ENCODE measurements at places on chromosomes 3 and 15.

DNA sequence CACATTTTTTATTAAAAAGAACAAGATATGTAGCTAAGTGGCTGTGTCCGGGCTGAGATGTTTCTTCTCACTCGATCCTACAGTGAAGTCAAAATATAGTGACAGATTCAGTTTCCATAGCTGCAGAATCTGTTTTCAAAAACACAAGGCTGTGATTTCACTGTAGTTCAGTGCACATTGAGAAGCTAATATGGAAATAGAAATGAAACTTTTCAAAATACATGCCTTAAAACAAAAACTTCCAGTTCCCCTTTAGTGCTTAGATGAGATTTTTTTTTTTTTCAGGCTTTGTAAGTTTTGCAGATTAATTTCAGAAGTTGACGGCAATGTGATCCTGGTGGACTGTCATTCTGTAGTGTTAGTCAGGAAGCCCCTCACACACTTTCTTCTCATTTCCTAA lies 23.8 kb upstream of the TRAK1 start:
- no peak for DNase-seq

DNA sequence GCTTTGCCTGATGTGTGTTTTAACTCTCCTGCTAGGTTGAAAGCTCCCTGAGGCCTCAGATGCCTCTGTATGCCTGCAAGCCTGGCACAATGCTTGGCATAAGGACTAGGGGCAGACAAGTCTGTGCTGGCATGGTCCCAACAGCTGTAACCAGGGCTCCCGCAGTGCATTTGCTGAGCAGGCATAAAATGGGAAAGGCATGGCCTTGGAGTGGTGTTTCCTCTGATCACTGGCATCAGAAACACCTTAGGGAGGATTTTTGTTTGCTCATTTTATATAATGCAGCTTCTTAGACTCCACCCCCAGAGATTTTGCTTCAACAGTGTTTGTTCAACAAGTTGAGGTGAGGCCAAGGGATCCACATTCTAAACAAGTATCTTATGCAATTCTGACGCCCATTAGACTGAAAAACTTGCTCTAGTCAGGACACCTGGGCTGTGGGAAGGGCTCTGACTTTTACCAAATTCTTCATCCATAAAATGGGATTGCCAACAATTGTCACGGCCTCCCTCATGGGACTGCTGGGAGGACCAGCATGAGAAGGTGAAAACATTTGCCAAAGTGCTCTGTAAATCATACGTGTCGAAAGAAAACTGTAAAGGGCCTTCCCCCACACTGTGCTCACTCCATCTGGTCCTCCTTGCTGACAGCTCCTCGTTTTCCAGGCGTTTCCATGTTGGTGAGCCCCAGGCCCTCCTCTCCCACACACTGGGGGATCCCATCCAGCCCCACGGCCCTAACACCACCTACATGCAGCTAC lies 43.1 kb downstream of the STARD5 start:
- no peak for DNase-seq

GRCh38 chr3:31404871-31405270 lies 127.9 kb upstream of the STT3B start:
- DNase-seq, result no peak

DNA sequence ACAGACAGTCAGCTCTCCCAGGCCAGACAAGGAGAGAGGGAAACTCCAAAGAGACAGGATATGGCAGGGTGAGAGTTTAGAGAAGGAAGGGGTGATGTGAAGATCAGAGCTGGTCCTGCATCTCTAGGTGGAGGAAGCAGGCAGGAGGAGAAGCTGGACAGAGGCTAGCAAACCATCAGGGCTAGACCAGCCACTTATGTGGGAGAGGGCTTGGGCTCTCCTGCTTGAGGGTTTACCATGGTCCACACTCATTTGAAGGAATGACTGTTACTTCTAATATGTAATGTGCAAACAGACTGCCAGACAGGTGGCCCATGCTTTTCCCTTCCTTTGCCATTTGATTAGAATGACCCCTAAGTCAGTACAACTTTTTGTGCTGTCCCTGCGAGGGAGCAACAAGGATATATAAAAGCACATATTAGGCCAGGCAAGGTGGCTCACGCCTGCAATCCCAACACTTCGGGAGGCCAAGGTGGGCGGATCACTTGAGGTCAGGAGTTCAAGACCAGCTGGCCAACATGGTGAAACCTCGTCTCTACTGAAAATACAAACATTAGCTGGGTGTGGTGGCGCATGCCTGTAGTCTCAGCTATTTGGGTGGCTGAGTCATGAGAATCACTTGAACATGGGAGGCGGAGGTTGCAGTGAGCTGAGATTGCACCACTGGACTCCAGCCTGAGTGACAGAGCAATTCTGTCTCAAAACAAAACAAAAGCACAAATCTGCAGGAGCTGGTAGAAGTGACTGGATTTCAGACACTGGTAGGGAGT lies 41.0 kb upstream of the MANF start:
- no peak for DNase-seq

DNA sequence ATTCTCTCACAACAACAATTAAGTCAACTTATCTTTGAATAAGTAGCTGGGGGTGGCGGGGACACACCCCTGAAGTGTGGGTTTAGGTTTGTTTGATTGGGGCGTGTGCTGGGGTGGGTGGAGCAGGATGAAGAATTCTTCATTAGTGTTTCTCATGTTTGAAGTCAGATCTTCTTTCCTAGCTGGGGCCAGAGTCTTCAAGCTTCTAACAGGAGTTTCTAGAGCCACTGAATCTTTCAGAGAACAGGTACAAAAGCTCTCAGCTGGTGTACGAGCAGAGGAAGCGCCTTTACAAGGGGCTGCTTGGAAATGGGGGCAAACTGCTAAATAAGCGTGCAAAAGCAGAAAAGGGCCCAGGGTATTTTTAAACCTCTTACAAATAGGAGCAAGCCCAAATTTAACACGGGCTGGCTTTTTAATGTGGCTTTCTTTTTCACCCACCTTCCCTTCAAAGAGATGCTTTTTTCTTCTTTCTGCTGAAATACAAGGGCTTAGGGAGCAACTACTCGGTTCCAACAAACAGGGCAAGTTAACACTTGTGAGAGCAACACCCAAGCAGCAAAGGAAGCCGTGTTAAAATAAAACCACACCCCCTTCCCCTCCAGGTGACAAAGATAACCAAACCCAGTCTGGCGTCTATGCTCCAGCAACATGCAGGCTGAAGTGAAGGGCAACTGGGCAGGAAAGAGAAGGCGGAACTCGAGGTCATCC lies 86.9 kb upstream of the RASGRP1 start:
- DNase-seq, result no peak

GRCh38 chr3:53346514-53346913 lies 829 bp downstream of the DCP1A start:
- no peak for DNase-seq

- DNase-seq, result no peak
Measured at GRCh38 chr3:129005526-129006303, 4.6 kb downstream of the EFCC1 start.

DNA sequence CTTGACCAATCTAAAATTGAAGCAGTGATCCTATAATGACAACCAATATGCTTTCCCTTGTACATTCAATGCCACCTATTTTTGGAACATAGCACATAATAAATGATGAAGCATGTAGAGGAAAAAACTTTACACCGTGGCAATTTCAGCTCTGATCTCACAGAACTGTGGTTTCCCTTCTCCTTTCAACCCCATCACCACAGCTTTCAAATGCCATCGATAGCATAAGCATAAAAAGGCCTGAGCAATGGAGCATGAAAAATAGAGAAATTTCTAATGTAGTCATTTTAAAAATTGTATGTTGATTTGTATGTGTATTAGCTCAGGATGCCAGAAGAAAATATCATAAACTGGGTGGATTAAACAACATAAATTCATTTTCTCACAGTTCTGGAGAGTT lies 406.0 kb upstream of the TMCO5A start:
- no peak for DNase-seq

DNA sequence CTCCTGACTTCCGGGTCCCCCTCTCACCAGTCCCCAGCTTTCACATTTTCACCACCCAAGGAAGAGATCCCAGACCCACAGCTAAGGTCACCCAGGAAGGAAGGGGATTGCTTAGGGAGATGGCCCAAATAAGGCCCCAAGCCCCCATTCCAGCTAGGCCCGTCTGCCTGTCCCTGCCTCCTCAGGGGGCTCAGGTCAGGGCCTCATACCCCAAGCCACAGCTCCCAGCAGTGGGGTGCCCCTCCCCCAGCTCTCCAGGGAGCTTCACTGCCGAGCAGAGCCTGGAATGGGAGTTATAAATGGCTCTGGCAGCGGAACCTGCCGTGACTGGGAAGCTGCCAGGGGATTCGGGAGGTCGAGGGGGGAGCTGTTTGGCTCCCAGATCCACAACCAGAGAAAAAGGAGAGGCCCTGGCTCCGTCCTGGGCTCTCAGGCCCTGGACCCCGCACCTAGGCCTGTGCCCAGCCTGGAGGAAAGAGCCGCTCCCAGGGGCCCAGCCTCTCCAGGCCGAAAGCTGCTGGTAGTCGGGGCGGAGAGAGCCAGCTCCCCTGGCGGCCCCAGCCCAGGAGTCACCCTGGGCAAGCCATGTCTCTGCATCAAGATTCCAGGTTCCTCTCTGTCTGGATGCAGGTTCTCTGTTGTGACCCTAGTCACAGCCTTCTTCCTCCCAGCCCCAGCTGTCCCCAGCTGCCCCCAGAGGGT lies 550 bp downstream of the CCDC9B start:
- DNase-seq, result no peak

DNA sequence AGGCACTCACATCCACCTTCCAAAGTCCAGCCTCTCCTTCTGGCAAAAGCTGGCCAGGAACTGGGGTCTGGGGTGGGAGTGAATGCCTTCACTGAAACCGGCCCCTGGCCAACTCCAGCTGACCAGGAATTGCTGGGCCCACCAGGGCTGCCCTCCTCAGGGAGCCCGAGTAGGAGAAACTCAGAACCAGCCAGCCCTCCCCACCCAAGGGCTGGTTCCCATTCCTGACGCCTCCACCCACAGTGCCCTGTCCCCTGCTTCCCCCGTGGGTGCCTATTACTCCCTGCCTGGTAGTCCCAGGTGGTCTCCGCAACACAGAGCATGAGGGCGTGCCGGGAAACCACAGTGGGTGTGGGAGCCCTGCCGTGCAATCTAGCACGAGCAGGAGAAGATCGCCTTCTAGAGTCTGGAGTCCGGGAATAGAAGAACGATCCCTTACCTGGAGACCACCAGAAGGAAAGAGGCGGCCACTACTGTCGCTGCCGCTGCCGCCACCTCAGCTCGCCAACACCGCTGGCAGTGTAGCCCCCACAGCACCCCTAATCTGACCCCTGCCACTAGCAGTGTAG lies 178.8 kb downstream of the POTEB3 start:
- no peak for DNase-seq

DNA sequence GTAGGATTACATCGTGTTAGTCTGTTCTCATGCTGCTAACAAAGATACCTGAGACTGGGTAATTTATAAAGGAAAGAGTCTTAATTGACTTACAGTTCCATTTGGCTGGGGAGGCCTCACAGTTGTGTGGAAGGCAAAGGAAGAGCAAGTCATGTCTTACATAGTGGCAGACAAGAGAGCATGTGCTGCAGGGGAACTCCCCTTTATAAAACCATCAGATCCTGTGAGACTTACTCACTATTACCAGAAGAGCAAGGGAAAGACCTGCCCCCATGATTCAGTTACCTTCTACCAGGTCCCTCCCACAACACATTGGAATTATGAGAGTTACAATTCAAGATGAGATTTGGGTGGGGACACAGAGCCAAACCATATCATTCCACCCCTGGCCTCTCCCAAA lies 3.4 kb downstream of the SLC25A26 start:
- no peak for DNase-seq

GRCh38 chr3:134252766-134253165 lies 2.1 kb upstream of the RYK start:
- no peak for DNase-seq

- no peak for DNase-seq
Measured at GRCh38 chr3:21195203-21195602, 555.8 kb downstream of the ZNF385D start.

DNA sequence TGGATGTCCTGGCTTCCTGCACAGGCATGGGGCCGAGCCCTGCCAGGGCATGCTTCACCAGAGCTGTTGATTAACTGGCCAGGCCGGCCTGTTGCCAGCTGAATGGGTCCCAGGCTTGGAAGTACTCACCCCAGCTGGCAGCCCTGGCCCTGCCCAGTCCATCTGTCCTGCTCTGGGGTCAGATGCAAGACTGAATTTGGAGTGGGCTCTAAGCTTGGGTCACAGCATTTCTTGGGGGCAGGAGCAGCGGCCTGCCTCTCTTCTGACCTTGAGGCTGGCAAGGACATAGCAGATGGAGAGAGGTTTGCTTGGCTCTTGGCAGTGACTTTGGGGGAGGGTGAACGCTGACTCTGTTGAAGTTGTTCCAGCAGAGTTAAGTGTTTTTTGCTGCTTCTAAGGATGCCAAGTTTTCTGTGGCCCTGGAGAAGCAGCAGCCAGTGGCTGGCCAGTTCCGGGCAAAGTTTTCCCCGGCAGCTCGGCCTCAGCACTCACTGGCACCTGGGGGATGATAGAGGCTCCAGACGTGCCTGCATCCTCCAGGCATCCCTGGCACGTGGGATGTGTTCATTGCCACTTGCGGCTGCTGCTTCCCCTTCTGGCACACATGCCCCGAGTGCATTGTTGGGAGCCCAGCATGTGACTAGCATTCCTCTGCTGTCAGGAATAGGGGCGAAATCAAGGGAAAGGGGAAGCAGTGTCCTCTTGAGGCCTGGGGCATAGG lies 22.9 kb downstream of the PDIA5 start:
- no peak for DNase-seq

DNA sequence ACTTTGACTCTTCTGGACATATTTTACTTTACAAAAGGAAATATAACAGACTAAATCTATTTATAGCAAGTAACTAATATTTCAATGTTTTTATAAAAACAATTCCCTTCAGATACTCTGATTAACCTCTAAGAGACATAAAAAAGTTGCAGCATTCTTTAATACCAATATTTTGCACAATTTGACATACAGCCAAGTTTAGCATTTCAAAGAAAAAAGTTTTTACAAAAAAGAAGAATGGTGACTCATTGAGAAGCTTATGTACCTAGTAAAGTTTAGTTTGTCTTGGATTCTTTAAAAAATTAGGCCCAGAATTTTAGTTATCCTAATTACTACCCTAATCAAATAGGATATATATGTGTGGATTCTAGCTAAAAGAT lies 17.6 kb downstream of the DAZL start:
- no peak for DNase-seq

- DNase-seq, result no peak
Measured at GRCh38 chr3:190926619-190927018, 64.1 kb upstream of the GMNC start.

DNA sequence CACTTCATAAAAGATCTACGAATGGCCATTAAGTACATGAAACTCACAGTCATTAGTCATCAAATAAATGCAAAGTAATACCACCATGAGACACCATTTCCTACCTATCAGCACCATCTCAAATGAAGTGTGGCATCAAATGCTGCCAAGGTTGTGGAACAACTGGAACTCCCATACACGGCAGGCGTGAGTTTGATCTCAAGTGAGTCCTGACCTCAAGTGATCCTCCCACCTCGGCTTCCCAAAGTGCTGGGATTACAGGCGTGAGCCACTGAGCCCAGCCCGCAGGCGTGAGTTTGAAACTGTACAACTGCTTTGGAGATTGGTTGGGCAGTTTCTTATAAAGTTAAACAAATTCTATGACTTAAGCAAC lies 28.8 kb upstream of the HDAC11 start:
- no peak for DNase-seq

All from iPS DF 19.7 (cell line).